ENCODE measurements at places on chromosomes 3 and 15.

- DNase-seq: no peak
Measured at GRCh38 chr15:85870216-85871014, 75.7 kb upstream of the KLHL25 start.

GRCh38 chr15:29571792-29572431 lies 250.4 kb downstream of the TJP1 start:
- no peak for DNase-seq

DNA sequence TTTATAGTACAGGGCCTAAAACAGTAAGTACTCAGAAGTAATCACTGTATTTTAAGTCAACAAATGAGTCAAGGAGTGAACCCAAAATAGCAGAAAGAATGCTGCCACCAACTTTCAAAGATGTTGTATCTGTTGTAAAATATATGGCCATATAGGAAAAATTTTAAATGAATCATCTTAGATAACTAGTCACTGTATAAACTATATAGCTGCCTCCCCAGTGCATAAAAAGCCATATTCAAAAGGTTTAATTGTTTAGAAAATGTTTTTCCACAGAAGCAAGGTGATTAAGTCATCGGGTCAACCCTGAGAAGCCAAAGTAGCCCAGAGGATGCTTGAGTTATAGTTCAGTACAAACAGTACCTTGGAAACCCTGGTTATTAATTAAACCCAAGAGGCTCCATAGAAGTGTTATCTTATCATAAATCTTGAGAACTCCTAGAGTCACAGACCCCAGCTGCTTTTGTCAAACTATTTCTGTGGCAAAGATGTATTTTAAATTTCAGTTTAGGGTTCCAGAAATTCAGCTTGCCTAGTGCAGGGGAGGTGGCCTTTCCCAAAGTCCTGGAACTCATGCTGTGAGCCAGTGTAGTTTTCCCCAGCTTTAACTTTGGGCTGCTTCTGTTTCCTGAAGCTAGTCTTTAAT lies 39.2 kb downstream of the MBNL1 start:
- DNase-seq: no peak

DNA sequence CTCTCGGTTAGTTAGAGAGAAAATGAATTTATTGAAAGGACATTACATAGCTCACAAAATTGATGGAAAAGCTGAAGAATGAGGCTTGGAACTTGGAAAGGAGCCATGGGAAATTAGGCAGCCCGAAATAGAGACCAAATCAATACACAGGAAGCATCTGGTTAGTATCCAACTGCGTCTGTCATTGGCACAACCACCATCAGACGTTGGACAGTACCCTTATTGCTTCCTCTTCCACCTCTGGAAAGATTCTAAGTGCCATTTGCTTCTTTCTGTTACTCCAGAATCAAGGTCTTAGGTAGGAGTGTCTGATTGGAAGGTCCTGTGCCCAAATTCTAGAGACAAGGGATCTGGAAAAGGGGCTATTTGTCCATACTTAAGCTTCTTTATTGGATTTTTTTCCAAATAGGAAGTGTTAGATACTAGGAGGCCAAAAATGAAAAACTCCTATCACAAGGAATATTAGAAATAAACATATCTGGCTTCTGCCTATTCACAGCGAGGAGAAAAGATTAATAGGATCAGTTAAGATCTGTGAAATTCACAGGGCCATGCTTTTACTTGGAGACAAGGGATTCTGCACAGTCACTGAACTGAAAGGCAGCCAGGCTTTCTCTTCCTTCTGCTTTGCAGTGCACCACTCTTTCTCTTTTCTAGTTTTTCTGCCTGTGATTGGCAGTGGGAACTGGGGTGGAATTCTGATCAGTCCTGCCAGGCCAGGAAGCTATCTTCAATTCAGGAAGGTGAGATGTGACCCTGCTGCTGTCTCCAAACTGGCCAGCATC lies 10.7 kb upstream of the HACD2 start:
- no peak for DNase-seq

DNA sequence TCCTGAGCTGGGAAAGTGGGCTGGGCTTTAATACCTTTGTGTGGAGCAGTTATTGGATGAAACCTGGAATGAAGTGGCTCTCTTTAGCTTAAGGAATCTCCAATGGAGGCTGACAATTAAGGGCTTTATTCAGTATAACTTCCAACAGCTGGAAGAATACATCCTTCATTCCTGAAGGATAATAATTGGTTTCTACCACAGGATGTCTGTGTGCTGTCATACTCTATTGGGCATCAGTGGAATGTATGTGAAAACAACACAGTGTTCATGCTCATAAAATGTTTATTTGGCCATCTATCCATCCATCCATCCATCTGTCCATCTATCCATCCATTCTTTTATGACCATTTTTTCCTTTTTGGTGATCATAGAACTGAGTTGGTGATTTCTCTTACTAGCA lies 220.7 kb upstream of the GAP43 start:
- DNase-seq: no peak

DNA sequence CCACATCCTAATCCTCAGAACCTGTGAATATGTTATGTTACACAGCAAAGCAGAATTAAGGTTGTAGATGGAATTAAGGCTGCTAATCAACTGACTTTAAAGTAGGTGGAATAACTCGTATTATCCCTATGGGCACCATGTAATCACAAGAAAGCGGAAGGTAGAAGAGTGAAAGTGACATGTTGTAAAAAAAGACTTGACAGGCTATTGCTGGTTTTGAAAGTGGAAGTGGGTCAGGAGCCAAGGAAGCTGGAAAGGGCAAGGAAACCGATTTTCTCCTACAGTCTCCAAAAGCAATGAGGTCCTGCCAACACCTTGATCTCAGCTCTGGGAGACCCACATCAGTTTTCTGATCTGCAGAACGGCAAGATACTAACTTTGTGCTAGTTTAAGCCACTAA lies 6.6 kb downstream of the TP63 start:
- DNase-seq: no peak

DNA sequence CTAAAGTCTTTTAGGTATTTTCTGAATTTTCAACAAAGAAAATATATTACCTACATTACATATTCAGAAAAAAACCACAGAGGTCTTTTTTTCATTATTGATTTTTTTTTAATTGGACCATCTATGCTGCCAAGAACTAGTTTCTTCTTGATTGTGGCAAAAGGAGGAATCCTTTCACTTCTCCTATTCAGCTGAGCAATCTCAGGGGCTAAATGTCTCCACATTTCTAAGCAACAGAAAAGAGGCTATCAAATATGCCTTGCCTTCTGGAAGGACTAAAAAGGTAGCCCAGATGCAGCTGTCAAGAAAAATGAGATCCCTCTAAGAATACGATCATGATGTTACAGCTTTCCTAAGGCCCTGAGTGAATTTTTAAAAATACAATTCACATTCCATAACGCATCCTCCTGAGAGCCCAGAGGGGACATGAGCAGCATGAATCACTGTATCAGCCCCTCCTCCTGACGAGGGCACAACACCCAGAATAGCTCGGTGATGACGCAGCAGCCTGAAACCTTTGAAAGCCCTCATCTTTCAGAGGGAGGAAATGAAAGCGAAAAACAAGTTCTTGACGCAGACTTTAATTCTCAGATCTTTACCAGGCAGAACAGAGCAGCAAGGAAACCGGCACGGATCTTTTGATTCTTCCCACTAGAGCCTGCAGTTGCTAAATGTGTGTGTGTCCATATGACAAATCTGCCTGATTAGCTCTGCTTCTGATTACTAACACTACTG lies 24.6 kb downstream of the RUBCN start:
- peak; percentile 73 for DNase-seq

DNA sequence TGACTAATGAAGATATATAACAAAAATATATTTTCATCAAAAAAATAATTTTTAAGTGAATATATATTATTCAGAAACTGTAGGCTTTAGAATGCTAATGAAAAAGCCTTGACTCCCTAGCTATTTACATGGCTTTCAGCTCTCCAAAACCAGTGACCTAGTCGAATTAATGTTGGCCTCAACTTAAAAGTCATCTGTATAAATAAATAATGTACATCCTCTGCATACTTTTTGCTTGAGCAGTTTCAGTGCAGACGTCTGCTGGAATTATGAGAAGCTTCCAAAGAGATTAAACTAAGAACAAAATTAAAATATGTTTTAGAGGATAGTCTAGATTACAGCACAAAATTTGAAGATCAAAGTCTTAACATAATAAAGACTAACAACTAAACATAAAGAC lies 520.4 kb upstream of the ALCAM start:
- no peak for DNase-seq

DNA sequence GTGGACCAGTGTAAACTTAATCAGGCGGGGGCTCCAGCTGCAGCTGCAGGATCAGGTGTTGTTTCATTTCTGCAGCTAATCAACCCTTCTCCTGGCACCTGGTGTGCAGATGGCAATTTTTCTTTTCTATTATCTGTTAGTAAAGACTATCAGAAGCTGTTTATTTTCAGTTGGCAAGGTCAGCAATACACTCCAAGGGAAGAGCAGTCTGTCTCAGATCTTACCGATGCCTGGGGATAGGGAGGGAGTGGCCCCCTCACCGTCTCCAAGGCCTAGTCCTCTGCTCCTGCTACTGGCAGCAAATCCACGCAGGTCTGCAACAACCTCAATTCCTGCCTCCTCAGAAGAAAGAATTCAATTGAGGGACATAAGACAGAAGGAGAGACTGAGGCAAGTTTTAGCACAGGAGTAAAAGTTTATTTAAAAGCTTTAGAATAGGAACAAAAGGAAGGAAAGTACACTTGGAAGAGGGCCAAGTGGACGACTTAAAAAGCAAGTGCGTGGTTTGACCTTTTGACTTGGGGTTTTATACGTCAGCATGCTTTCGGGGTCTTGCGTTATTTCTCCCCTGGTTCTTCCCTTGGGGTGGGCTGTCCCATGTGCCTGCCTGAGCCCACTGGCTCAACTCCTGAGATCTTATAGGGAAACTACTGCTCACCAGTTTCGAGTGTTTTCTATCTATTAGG lies 9.2 kb downstream of the CCRL2 start:
- DNase-seq: no peak

- peak; percentile 51 for DNase-seq
Measured at GRCh38 chr3:128315313-128315712, 151.4 kb downstream of the DNAJB8 start.

DNA sequence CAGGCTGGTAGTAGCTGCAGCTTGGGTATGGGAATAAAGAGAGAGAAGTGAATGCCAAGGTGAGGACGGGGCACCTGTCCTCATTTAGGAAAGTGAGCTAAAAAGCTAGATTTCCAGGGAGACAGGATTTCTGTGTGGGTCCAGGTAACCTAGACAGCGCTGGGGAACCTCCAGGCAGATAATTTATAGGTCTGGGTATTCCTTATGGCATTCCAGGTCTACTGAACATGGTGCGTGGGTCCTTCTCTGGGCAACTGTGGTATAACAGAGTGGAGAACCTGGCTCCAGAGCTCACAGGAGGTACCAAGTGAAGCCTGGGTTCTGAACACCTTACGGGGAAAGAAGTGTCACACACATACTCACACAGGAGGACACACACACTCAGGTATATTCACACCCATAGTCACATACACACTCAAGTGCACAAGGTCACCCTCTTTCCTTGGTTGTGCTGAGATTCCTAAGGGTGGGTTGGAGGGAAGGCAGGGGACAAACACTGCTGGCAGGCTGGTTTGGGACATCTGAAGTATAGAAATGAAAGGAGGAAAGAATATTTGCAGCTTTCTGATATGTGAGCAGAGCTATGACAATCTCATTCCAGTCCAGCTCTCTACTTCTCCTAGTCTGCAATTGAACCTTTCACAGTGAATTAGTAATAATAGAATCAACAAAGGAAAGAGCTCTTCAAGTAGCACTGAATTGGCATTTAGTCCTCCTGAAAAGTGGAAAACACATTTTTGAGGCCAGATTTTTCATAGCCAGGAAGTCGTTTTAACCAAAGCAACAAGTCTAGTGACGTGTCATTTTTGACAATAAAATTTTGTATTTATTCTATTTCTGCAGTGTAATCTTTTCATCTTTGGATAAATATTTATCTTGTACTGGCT lies 37.4 kb upstream of the ITGA11 start:
- DNase-seq: no peak

DNA sequence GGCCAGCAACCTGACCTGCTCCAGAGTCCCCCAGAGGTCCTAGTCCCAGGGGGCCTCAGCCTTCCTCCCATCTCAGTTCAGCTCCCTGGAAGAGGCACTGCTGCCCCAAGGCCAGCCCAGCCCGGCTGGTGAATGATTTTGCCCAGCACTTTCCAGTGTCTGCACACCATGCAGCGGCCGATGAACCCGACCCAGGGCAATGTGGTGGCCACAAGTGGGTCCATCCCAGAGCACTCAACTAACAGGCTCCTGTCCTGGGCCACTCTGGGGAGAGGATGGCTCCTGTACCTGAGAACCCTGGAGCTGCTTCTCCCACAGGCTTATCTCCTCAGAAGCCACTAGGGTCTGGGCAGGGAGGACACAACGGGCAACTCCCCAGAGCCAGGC lies 39.2 kb downstream of the PTPN23 start:
- no peak for DNase-seq

DNA sequence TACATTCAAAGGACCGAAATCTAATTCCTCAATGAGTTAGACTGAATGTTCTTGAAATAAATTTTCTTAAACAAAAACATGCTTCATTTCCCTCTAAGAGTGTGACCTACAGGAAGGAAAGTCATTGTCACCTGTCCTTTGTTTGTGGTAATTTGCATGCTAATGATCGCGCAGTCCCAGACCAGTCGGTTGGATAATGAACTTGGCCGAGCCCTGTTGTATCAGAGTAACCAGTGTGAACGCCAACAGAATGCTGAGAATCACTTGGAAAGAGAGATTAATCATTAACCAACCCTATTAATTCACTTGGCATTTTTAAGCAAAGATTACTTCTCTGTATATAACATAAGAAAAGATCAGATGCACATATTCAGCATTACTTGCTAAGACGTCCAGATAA lies 8.1 kb upstream of the ARNT2 start:
- no peak for DNase-seq

- no peak for DNase-seq
Measured at GRCh38 chr15:85581495-85581894, 201.1 kb downstream of the AKAP13 start.

DNA sequence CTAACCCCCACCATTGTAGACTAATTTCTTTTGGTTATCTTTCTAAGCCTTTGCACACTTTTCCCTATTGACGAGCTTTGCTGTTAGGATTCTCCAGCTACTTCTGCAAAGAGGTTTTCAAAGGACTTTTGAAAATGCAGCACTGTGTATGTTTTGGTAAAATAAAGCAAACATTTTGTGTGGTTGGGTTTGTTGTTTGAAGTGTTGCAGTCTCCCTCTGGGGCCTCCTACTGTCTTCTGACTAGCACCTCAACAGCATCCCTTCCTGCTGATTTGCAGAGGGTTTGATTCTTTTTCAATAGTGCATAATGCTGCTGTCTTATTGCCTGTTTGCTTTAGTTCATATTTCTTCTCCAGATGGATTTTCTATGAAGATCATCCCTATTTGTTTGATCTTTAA lies 775.1 kb upstream of the CFAP20DC start:
- DNase-seq: no peak
